Cortex of kidney (tissue), 1 donor: ENCODE measurements at places on chromosomes 4 and X.

DNA sequence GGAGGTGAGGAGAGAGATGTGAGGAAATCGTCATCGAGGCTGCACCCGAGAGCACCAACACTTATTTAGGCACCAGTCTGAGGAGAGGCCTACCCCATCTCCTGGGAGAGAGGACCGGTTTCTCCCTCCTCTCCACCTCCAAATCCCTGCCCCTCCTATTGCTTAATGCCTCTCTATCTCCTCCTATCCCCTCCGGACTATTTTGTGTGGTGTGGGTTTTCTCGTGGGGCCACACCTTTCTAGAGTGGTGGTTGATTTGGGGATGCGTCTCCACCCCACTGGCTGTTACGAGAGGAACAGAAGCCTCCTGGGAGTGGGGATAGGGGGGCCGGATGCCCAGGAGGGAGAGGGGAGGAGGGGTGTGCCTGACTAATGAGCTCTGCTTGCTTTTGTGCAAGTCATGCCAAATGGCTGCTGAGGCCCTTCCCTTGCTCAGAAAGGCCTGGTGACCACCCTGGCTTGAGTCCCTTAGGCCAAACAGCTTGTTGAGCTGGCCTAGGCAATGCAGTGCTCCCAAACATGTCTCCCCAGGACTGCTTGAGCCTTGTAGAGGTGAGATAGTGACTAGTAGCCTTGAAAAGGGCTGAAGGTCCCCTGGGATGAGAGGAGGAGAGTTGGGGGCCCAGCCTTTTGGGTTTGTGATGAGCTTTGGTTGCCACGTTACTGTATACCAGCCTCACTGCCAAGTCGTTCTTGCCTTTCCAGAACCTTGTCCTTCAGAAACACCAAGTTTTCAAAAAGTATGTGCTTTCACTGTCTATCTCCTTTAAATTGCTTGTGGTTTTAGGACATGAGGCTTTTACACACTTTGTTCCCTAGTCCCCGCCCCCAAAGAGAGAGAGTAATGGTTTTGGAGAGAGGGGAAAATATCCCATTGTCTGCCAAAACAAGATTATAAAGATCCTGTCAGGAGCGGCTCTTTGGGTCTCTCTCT, 1.2 kb downstream of the MSN start:
- peak; percentile 2 for DNase-seq

DNA sequence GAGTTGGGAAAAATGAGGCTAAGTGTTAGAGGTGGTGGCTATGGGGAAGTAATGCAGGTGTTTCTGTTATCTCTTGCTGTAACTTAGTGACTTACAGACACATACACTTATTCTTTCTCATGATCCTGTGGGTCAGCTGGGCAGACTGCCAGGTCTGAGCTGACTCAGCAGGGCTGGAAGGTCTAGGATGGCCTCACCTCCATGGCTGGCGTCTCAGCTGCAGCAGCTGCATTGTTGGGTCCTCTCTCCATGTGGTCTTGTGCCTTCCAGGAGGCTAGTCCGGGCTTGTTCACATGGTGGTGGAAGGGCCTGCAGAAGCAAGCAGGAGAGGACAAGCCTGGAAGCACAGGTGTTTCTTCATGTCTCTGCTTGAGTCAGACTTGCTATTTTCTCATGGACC, 172.7 kb downstream of the NHS start:
- DNase-seq = no peak

GRCh38 chr4:127791391-127791790, 9.3 kb downstream of the HSPA4L start:
- DNase-seq = no peak

DNA sequence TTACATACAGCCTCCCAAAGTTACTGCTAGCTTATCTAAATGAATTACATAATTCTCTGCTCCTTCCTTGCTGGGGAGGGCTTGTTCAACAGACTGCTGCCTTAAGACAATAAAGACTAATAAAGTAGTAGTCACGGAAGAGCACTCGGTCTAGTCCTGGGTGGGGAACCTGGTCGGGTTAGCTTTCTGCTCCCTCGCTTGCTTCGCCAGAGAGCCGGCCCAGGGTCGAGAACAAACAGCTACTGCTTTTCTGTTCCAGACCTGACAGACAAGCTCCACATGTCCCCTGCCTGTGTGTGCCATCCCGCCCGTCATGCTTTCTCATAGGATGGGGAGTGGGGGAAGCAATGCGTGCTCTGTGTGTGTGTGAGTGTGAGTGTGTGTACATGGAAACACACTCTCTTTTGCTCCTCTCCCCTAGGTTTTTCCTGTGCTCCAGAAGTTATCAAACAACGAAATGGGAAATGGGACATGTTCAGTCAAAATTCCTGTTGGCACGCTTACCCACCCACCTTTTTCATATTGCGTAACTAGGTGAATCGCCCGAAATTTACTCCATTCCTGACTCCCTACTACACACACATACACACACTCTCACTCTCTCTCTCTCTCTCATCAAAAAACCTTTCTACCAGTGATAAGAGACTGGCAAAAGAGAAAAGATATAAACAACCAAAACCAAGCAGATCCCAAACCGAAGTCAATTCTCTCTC, 1.3 kb downstream of the NPY1R start:
- DNase-seq = no peak

DNA sequence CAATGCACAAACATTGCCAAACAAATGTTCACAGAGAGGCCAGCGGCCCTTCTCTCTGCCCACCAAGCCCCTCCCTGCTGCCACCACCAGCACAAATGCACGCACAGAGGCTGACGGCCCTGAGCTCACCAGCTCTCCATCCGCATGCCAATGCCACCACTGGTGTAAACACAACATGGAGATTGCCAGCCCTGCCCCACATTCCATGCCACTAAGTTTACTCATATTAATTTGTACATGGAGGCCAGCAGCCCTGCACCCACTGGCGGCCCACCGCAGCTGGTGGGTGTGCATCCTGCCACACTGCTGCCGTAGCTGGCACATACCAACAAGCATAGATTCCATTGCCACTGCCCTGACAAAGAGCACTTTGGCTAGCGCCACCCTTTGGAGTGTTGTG, 124.0 kb downstream of the CYLC1 start:
- DNase-seq = no peak
